Stimulated activated CD4-positive, alpha-beta T cell treated with anti-CD3 and anti-CD28 coated beads, TNF-alpha, amount 100 ng/mL, for 48 hours (primary cell): ENCODE measurements at places on chromosomes 11 and 22.

DNA sequence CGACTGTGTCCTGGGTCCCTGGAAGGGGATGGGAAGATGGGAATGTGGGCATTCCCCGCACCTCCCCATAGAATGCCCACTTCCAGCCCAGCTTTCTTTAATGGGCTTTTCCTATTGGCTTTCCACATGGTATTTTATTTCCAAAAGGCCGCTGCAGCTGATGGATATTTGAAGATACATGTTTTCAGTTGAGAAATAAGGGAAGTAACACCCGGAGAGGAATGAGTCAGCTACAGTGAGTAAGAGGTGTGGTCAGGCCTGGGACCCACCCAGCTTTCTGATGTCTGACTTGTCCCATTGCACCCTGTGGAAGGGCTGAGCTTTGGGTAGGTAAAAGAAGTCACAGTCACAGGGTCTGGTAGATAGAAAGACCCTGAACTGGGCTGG is 476.9 kb downstream of the MIAT start:
- no peak for DNase-seq

DNA sequence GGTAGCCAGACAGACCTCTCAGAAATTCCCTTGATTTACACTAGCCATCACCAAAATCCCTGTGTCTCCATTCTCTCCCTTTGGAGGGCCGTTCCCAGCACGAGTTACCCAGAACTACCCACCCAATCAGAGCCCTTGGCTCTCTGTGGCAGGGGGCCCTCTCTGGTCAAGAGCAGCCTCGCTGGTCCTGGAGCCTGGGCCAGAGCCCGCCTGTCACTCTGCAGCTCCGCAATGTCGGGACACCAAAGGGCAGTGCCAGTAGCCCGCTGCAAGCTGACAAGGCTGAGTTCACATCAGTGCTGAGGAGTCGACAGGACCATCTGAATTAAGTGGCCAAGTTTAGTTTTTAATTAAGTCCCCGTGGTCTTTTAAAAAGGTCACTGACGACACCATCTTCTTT is 241.6 kb downstream of the ST3GAL4 start:
- no peak for DNase-seq

- no peak for DNase-seq
Measured at GRCh38 chr22:30043161-30043560, 37.1 kb upstream of the HORMAD2 start.

- DNase-seq = no peak
Measured at GRCh38 chr22:49170053-49170452, 657.6 kb downstream of the BRD1 start.
